OCI-M1 (cell line): ENCODE measurements at places on chromosomes 11 and 22.

DNA sequence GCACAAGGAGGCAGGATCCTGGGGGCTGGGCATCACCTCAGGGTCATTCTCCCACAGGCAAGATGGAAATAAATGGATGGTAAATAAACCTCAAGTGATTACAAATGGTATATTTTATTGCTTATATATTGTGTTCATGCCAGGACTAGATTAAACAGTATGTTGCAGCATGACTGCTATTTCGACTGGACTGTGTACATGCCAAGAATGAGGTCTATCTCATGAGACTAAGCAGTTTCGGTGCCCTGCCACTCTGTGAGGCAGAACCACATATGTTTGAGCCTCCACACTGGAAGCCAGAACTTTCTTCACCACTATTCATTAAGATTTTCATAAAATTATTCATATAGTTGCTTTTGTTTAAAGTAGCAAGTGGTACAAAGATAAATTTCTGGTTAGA is 140.2 kb downstream of the DDX10 start:
- DNase-seq: no peak

GRCh38 chr22:29093501-29094300 is 20.9 kb downstream of the KREMEN1 start:
- DNase-seq: no peak

DNA sequence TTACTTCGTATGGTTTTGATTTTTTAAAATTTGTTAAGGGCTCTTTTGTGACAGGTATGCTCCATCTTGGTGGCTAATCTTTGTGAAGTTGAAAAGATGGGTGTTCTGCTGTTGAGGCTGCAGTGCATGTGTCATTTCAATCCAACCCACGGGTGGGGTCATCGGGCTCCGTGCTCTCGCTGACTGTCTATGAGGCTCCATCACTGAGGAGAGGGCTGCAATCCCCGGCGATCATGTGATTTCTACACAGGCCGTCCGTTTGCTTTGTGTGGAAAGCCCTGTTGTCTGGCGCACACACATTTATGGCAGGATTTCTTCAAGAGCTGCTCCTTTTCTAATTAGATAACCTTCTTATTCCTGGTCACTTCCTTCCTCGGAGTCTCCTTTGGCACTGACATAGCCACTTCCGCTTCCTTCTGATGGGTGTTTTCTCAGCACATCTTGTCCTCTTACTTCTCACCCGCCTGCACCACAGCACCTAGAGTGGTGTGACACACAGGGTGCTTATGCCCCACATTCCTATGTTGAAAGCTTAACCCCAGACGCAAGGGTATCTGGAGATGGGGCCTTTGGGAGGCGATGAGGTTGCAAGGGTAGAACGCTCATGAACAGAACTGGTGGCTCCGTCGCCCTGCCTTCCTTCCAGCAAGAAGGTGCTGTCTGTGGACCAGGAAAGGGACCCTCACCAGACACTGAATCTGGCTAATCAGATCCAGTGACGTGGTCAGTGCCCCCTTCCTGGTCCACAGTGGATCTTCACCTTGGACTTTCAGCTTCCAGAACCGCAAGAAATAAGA is 9.4 kb downstream of the MOB2 start:
- DNase-seq: no peak

DNA sequence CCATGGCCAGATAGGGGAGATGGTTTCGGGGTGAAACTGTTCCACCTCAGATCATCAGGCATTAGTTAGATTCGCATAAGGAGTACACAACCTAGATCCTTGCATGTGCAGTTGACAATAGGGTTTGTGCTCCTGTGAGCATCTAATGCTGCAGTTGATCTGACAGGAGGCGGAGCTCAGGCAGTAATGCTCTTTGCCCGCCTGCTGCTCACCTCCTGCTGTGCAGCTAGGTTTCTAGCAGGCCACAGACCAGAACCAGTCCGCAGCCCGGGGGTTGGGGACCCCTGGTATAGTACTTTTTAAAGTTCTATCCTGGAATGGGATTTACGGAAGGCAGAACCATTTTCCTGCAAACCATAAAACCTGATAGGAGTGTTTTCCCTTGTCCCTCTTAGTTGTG is 54.6 kb downstream of the POLD3 start:
- no peak for DNase-seq

DNA sequence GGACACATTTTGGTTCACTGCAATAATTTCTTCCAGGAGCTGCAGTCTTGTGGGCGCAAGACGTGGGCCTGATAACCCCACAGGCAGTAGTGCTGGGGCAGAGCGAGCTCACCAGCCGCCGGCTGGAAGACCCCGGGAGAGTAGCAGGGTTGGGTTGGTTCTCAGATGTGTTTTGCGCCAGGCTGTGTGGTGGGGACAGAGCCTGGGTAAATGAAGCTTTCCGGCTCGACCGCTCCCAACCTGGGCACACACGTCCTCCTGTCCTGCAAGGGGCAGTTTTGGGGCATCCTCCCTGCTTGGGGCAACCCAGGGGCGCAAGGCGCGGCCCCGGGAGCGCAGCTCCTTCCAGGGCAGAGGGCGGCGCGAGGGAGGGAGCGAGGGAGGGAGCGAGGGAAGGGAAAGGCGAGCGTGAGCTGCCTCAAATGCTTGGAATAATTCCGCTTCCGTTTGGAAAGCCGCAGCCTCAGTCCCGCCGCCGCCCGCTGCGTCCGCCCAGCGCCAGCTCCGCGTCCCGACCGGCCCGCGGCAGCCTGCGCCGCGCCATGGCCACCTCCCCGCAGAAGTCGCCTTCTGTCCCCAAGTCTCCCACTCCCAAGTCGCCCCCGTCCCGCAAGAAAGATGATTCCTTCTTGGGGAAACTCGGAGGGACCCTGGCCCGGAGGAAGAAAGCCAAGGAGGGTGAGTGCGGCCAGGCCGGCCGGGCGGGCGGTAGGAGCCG is at the start of gene PARVA:
TSS of gene PARVA (plus strand) at position 466 of the 718 bp plus-strand sequence. CDS start at position 543, 77 bp downstream.
- no peak for DNase-seq

- peak; percentile 86 for DNase-seq
Observed at GRCh38 chr11:9250139-9250582, 15.0 kb downstream of the DENND5A start.

DNA sequence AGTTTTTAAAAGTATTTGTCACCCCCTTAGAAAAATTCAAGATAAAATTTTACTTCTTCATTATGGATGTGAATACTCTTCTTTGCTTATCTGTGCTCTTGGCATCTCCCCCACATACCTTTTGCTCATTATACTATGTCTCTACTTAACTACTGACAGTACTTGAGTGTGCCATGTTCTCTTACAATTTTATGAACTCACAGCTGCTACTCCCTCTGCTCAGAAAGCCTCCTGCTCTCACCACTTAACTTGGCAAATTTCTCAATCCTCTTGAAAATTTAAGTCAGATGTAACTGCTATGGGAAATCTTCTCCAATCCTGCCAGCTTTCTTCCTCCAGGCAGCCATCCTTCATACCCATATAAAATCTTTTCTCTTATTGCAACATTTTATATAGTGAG is 163.4 kb downstream of the CNTN5 start:
- DNase-seq: no peak

- DNase-seq: peak; percentile 73
Observed at GRCh38 chr22:24938741-24939341, 7.7 kb downstream of the LHFPL7 start.

- no peak for DNase-seq
Observed at GRCh38 chr11:114607753-114608459, 12.3 kb upstream of the NXPE4 start.

GRCh38 chr22:26168939-26169314 is 335 bp upstream of the SEZ6L start:
- DNase-seq: no peak

GRCh38 chr11:92916299-92916698 is 53.2 kb upstream of the MTNR1B start:
- DNase-seq: no peak

- peak; percentile 18 for DNase-seq
Observed at GRCh38 chr11:67317888-67318555, 14.7 kb downstream of the SSH3 start.

GRCh38 chr22:35404176-35404575 is 4.2 kb downstream of the MCM5 start:
- DNase-seq: no peak

DNA sequence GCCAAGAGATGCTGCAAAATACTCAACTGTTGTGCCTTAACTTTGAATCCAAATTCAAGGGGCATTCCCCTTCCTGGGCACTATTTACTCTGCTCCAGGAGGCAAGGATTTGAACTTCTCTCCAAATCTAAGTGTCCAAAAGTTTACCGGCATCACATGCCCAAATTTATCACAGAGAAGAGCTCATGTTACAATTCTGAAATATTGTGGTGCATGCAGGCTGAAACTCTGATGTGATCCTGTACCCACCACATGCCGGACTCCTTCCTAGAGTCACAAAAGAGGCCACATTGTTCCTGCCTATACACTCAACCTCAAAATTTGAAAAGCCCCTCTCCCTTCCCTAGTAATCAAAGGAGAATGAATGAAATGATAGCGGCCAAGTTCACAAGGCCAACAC is 1.3 kb downstream of the TRAF6 start:
- DNase-seq: peak; percentile 56

GRCh38 chr11:27209562-27210005 is 153.4 kb downstream of the CCDC34 start:
- peak; percentile 24 for DNase-seq

GRCh38 chr11:112961751-112962578 is 745 bp downstream of the NCAM1 start:
- DNase-seq: no peak

DNA sequence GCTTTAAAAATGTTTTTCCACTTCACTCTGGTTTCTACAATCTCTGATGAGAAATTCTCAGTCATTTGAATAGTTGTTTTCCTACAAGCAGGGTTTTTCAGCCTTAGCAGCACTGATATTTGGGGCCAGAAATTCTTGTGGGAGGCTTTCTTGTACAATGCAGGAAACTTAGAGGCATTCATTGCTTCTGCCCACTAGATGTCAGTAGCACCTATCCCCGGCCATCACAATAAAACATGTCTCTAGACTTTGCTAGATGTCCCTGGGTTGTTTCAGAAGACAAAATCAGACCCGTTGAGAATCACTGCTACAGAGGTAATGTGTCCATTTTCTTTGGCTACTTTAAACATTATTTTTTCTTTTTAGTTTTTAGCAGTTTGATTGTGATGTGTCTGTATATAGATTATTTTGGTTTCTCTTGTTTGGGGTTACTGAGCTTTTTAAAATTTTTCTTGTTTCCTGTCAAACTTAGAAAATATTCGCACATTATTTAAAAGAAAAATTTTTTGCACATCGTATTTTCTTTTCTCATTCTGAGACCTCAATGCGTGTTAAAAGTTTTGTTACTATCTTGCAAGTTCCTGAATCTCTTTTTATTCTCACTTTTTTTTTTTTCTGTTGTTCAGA is 60.8 kb upstream of the CCDC179 start:
- peak; percentile 84 for DNase-seq

- no peak for DNase-seq
Observed at GRCh38 chr11:96045622-96046456, 121.9 kb upstream of the MTMR2 start.

DNA sequence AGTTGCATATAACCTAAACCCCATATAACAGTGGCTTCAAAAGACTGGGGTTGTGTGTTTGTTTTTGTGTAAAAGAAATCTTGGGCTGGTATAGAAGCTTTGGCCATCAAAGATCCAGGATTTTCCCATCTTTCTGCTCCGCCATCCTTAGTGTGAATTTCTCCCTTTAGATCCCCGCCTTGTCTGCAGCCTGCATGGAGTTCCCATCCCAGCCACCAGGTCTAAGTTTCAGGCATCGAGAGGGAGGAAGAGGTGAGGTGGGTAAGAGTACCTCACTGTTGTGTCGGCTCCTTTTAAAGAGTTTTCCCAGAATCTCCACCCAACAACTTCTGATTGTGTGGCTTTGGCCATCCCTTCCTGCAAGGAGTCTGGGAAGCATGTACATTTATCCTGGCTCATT is 195.5 kb upstream of the SORL1-AS1 start:
- no peak for DNase-seq
